NCI-H510A treated with DMSO at 0.1 percent for 48 hours (cell line): ENCODE measurements at places on chromosomes 6 and 20.

DNA sequence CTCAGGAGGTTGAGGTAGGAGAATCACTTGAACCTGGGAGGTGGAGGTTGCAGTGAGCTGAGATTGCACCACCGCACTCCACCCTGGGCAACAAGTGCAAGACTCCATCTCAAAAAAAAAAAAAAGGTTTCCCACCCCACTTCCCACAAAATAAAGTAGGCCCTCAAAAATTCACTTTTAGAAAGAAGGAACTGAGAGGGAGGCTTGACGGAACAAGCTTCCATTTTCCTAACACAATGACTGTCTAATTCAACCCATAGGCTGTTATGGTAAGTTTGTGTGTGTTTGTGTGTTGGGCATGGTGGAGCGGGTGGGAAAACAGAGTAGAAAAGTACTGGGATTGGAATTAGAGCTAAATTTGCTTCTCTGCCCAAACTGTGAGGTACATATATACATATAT lies 98.4 kb upstream of the MAN1A1 start:
- DNase-seq: no peak

- no peak for DNase-seq
These were observed 6.4 kb downstream of the SERAC1 start for GRCh38 chr6:158161566-158162254.

- DNase-seq: peak; percentile 8
These were observed 1.3 kb downstream of the ZKSCAN3 start for GRCh38 chr6:28351087-28351486.

DNA sequence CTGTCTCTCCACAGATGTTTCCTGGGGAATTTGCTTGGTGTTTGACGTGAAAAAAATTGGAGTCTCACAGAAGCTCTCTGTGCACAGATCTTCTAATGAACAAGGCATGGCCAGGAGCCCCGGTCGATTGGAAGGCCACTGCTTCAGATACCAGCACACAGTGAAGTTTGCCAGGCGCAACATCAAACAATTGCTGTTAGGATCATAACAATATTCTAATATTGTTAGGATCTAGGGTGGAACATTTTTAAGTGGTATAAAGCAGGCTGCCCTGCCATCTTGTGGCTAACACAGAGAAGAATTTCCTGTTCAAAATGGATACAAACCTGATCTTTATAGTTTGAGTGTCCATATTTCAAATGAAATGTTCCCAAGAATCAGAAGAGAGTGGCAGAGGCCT lies 64.1 kb downstream of the C6orf118 start:
- DNase-seq: peak; percentile 0

- DNase-seq: no peak
These were observed 34.9 kb downstream of the PYGB start for GRCh38 chr20:25282796-25283195.

GRCh38 chr20:51397137-51397536 lies 145.4 kb downstream of the NFATC2 start:
- no peak for DNase-seq

GRCh38 chr20:47799116-47799715 lies 13.9 kb upstream of the SULF2 start:
- DNase-seq: no peak

GRCh38 chr6:88072462-88072861 lies 24.8 kb downstream of the SPACA1 start:
- DNase-seq: no peak

- no peak for DNase-seq
These were observed 23.2 kb upstream of the FOXP4 start for GRCh38 chr6:41522780-41523548.

- DNase-seq: no peak
These were observed 111.9 kb downstream of the ARMC2 start for GRCh38 chr6:108959972-108960582.

GRCh38 chr6:22067671-22068070 lies 229.2 kb downstream of the PRL start:
- no peak for DNase-seq

DNA sequence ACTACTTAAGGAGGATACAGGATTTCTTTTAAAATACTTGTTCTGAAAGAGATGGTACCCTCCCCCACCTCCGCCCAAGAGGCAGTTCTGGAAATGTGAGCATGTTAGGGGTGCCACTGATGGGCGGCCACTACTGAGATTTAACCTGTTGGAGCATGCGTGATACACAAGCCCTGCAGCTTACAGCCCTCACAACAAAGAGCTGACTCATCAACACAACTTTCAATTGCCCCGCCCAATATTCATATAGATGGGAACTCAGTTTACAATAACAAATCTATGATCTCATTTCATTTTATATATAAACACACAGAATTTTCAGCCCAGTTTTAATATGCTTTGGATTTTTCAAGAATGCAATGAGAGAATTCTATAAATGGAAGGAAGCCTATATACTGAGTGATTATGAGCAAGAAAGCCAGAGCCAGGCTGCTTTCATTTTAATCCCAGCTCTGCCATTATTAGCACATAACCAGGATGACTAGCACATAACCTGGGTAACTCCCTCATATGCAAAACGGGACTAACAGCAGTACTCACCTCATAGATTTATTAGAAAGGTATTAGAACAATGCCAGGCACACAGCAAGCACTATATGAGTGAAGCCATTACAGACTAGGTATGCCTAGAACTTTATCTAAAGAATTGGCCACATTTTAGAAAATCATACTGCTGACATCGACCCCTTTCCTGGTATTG lies 45.6 kb upstream of the IPCEF1 start:
- no peak for DNase-seq

GRCh38 chr6:129264480-129265045 lies 381.6 kb downstream of the LAMA2 start:
- no peak for DNase-seq

DNA sequence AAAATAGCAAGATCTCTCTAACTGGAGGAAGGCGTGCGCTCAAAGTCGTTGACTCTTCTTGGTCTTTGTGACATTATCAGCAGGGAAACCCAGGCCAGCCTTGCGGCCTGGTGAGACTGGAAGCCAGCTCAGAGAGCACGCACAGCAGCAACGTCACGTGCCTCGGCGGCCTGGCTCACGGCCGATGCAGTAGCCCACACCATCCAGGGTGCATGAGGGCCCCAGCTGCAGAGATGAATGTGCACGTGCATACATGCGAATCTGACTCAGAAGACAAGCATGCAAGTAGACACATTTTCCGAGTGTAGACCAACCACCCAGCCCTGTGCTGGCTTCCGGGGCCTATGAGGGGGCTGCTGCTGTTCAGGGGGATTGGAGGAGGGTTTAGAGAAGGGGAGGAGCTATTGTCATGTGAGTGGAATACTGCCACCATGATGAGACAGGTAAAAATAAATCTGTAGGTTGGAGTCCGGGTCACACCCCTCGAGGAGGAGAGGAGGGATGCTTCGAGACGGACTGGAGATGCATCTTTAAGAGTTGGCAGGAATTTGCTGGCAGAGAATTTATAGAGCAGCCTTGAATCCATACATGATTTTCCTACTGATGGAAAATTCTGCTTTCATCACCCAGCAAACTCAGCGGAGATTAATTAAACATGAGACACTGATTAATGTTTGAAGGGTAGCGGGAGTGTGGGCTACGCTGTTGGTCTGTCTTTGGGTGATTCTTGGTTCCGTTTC lies 388.2 kb downstream of the CDH4 start:
- DNase-seq: no peak

DNA sequence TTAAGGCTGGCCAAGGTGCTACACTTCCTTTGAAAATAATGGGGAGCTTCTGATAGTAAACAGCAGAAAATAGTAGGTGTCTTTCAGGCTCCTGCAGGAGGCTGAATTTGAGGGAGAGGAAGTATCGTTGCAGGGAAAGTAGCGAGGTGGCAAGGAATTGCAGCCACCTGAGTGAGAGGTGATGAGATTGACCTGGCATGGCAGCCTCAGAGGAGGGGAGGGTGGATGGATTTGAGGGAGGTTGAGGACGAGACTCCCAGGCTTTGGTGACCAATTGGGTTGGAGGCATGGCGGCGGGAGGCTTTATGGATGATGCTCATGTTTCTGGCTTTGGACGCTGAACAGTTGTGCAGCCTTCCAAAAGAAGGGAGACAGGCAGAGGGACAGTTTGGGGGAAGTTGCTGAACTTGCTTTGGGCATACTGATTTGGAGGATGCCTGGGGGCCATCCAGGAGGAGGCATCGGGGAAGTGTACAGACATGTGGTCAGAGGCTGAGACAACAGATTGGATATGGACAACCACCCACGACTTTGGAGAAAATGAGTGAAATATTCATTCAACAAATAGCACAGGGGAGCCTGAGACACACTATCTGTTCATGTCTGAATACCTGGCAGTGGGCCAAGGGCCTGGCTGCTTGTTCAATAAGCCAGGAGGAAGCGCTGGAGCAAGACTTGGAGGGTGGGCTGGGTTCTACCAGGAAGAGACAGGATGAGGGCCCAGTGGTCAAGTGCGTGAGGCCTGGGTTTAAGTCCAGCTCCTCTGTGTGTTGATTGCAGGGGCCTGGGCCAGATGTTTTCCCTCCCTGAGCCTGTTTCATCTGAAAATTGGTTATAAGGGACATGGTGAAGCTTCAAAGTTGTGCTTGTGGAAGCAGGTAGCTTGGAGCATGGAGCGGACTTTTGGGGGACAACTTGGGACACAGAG lies 113.2 kb downstream of the CEBPB start:
- peak; percentile 86 for DNase-seq

DNA sequence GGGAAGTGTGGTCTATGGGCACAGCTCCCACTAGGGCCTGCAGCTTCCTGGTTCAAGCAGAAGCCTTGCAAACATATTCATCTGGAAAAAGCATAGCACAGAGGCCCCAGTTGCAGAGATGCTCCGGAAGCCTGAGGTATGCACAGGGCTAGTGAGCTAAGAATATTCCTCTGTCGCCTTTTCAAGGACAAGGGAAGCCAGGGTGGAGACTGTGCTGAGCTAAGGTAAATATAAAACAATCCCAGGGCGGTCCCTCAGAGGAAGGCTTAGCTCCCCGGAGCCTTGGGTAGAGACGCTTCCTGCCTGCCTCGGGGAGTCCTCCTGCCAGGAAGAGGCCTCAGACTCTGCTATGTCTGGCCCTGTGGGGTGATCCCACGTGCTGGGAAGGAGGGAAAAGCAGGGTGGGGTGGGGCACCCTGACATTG lies 134.8 kb upstream of the FOXA2 start:
- DNase-seq: no peak

GRCh38 chr6:11563793-11564192 lies 26.2 kb downstream of the TMEM170B start:
- DNase-seq: no peak

DNA sequence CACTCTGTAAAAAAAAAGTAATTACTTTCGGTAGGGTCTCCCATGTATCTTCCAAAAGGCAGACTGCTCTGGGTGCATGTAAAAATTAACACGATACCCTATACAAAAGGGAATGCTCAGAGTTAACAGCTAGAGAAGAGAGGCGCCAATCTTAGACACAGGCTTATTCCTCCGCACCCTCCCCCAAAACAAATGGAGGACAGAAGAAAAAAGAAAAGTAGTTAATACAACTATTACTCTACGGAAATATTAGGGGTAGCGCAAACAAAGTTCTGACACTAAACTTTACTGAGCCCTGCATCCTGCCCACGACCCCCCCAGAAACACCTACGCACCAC lies 331 bp upstream of the UFL1 start:
- peak; percentile 42 for DNase-seq
